ENCODE measurements at places on chromosomes 7 and 10.

- no peak for DNase-seq
Measured at GRCh38 chr7:142319970-142320369, 62.1 kb upstream of the PRSS58 start.

DNA sequence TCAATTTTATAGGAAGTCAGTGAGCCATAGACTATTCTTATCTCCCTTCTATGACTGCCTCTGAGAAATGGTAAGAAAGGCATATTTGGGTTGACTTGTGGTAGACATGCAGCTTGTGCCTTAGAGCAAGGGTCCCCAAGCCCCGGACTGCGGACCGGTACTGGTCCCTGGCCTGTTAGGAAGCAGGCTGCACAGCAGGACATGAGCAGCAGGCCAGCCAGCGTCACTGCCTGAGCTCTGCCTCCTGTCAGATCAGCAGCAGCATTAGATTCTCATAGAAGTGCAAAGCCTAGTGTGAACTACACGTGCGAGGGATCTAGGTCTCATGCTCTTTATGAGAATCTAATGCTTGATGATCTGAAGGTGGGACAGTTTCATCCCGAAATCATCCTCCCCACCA, 180.6 kb downstream of the SND1 start:
- no peak for DNase-seq

GRCh38 chr10:96987141-96987841, 155.2 kb downstream of the LCOR start:
- DNase-seq = no peak

DNA sequence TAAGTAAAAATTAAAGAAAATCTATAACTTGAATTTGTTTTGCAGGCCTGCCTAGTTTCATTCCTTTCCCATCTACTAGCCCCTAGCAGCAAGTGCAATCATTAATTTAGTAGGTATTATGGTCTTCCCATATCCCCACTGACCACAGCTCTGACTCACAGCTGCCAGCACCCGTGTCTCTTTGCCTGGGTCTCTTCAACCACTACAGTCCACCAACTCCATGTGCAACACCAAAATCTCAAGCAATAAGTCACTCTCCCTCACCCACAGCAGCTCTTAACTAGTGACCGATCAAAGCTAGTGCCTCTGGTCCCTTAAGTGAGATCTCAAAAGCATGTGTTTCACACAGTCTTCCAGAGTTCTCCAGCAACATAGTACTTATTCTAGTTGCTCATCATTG, 26.0 kb upstream of the THSD7A start:
- no peak for DNase-seq

DNA sequence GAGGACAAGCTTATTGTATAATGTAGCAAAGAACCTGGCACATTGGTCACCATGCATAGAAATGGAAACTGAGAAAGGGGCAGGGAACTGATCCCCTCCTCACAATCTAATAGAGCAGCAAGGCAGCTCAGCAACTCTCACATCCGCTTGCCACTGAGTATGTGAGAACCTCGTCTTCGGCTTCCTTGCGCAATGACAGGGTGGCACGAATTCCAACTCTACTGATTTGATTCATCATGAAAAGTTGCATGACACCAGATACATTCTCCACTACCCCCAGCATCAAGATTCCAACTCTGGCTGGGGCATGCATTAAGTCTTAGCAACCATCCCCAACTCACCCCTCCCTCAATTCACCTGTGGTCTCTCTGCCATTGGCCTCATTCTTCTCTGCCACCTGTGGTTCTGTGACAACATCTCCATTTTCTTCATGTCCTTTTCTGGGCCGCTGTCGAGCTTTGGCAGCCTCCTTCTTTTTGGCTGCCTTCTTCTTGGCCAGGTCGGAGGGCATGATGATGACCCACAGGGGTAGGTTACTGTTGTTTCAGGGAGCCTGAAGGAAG, 976 bp downstream of the ABCF2 start:
- DNase-seq = no peak

GRCh38 chr10:111836064-111836463, 347.5 kb downstream of the GPAM start:
- no peak for DNase-seq

- DNase-seq = no peak
Measured at GRCh38 chr7:158582089-158582456, 5.5 kb downstream of the PTPRN2 start.

DNA sequence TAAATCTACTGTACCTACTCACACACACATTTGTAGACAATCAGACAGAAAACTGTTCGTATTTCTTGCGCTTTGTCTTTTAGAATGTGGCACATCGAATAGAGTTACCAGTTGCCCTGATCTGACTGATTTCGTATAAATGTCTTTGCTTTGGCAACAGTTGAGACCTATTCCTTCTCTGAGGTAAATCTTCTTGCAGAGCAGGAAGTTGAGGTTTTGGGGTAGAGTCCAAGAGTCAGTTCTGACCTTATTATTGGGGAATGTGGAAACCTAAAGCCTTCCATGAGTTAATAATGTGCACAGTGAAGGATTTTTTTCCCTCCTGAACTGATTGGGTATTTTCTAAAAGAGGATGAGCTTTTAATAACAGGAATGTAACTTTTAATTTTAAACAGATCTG, 135.3 kb downstream of the KIAA1217 start:
- DNase-seq = no peak

DNA sequence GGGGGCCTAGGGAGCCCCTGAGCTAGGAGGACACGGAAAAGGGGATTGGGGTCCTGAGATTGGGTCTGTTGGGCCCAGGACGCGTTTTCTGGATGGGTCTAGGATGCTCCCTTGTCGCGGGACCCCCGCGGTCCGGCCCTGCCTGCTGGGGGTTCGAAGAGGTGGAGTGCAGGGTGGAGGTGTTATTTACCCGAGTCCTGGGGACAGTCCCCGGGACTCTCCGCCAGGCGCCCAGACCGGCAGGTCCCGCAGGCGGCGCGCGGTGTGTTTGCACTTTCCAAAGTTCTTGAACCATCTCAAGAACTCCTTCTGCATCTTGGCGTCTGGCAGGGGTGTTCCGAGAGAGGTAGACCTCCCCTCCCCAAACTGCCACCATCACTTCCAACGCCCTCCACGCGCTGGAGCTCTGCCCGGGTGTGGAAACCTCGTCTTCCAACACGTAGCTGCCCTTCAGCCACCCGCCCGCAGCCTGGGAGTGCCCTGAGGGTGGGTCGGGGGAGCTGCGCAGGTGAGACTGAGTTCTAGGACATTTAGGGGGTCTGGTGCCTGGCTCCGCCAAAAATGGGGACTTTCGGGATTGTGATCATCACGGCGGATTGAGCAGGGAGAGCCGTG, 569 bp downstream of the CAV1 start:
- peak; percentile 4 for DNase-seq

GRCh38 chr10:76394707-76395042, 963.3 kb downstream of the LRMDA start:
- DNase-seq = no peak

DNA sequence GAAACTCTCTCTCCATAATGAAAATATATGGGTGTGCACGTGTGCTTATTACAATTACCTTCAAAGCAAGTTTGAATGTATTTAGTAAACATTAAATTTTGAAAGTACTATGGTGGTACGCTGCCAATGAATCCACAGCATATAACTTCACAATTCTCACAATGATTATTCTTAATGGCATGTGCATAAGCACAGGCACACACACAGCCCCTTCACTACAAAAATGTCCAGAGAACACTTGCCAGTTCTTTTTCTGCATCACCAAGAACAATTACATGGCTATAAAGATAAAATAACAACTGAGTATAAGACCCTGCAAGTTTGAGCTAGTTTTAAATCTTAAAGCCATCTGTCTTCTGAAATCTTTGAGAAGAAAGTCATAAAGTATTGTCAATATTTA, 22.2 kb downstream of the SGCE start:
- DNase-seq = no peak

DNA sequence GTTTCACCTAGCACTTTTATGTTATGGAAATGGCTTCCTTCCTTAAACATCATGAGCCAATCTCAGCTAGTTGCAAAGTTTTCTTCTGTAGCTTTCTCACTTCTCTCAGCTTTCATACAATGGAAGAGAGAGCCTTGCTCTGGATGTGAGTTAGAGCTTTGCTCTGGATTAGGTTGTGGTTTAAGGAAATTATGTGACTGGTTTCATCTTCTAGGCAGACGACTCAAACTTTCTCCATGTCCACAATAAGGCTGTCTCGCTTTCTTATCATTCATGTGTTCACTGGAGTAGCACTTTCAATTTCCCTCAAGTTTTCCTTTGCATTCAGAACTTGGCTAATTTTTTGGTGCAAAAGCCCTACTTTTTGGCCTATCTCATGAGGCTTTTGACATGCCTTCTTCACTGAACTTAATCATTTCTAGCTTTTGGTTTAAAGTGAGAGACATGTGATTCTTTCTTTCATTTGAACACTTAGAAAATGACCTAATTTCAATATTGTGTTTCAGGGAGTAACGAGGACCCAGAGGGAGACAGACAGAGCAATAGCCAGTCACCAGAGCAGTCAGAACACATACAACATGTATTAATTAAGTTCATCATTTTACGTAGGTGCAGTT, 49.8 kb downstream of the CNOT4 start:
- no peak for DNase-seq

- no peak for DNase-seq
Measured at GRCh38 chr7:16874066-16874465, 7.7 kb downstream of the AGR3 start.

GRCh38 chr7:87575521-87575920, 25.2 kb downstream of the ABCB1 start:
- DNase-seq = no peak

GRCh38 chr10:33237736-33238624, 96.5 kb downstream of the NRP1 start:
- DNase-seq = no peak

- DNase-seq = no peak
Measured at GRCh38 chr7:54901840-54902239, 117.0 kb upstream of the EGFR start.

DNA sequence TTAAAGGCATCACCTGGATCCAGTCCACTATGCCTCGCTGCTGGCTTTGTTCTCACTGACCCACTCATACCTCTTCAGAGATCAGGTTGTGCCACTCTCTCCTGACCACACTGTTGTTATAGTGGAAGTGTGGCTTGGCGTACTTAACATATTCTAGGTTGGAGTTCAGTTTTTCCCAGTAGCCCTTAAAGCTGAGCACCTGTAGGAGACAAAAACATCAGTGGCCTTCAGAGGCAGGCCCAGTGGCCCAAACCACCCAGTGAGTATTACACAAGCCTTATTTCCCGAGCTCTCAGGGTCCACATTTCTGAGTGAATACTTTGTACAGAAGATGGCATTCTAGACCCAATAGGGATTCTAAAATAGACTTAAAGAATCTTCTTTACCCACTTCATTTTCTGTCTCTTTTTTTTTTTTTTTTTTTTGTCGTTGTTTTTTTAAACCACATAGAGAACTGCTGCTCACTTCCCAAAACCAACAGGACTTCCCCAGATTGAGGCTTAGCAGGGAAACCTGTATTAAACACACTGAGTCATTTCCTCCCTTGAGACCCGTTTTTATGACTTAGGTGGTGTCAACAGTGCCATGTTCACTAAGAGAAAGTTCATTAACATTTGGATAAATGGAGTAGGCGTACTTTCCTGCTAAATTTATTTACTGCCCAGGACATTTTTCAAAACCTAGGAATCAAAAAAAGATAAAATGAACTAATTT, 85.8 kb downstream of the GSAP start:
- DNase-seq = no peak

DNA sequence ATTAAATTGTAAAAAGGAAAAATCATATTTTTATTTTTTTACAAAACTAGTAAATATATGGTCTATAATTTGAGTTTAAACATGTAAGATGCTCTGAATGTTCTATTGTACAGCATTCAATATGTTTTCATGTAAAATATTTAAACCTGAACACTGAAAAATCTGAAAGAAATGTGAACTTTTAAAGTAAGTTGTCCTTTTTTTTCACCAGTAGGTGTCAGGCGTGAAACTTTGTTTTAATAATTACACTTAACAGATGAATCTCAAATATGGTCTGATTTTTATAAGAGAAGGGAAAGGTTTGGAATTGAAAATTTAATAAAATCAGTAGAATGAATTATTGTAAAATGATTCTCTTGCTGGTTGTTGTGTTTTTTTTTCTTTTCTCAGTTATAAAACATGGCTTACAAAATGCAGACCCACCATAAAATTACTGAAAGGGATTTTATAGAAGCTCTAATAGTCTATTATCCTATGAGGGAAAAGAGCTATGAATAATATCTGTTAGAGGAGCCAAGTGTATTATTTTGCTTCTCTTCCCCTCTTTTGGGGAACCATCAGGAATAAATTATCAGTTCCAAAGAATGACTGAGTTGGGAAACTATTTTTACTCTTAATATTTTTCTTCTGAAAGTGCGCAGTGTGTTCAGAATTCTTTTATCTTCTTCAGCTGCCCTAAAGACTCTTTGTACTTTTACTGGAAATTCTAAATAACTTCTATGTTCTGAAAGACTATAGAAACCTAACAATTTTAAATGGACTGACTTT, 217.7 kb upstream of the FZD1 start:
- DNase-seq = no peak

DNA sequence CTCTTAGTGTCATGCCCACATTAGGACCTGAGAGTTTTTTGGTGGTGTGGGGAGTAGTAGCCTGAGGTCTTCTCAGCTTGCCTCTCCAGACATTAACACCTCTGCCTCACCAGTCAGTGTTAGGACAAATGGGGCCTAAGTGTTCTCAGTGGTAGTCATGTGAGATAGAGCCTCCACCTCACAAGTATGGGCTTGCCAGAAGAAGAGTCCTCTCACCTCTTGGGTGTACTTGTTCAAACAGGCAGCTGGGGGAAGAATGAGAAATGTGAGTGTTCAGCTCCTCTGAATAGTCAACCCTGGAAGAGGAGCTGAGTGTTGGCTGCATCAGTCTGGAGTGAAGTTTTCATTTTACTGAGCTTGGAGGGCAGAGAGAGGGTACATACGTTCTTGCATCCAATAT, 464.6 kb downstream of the POM121L12 start:
- DNase-seq = no peak

GRCh38 chr10:114600057-114600456, 58.0 kb downstream of the ABLIM1 start:
- DNase-seq = no peak

GRCh38 chr7:11272352-11272751, 298.7 kb downstream of the PHF14 start:
- no peak for DNase-seq

- no peak for DNase-seq
Measured at GRCh38 chr7:66333443-66333842, 128.3 kb downstream of the TPST1 start.

Data from stimulated activated CD8-positive, alpha-beta memory T cell treated with anti-CD3 and anti-CD28 coated beads, Interleukin-12 subunit alpha, Interleukin-12 subunit beta, amount 100 ng/mL, for 4 hours (primary cell).